ENCODE measurements at places on chromosomes 7 and 10.

DNA sequence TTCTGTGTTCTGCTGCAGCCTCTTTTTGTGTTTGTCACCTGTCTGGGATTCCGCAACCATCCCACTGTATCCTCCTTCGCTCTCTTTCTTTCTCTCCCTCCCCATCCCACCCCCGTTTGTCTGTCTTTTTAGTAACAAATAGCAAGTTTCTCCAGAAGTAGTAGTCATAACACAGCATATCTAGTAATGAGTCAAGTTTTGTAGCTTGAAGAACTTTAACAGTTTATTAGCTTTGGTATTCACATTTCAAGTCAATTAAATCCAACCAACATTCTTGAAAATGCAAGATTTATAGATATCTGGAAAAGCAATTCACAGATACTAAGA, 154.1 kb upstream of the MTPN start:
- no peak for DNase-seq

GRCh38 chr10:91312382-91312733, 91.9 kb downstream of the PCGF5 start:
- no peak for DNase-seq

- DNase-seq = no peak
These were observed 622.1 kb downstream of the ARL4A start for GRCh38 chr7:13309535-13309934.

DNA sequence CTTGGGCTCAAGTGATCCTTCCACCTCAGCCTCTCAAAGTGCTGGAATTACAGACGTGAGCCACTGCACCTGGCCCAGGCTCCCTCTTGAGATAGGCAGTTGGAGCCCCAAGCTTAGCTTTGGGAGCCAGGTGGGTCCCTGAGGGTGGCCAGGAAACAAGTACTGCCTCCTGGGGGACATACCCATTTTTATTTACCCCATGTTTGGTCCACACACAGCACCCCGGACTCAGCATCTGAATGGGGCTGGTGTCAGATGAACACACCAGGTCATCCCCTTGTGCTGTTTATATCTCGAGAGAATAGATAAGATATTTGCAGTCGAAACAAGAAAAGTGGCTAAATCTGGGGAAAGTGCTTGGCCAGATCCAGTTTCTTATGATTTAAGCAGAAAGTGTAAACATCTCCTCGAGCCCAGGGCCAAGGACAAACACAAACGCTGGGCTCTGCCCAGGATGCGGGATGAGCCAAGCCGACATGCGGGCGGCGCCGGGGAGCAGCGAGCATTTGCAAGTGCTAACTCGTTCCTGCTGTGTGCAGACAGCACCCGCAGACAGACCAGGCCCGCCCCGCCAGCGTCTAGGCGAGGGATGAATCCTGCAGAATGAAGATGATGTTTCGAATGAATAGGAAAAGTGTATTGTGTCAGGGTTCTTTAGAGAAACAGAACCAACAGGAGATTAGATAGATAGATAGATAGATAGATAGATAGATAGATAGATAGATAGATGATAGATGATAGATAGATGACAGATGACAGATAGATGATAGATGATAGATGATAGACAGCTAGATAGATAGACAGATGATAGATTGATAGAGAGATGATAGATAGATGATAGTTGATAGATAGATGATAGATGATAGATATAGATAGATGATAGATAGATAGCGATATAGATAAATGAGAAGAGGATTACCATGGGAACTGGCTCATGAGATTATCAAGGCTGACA, 44.4 kb upstream of the OCM2 start:
- no peak for DNase-seq

DNA sequence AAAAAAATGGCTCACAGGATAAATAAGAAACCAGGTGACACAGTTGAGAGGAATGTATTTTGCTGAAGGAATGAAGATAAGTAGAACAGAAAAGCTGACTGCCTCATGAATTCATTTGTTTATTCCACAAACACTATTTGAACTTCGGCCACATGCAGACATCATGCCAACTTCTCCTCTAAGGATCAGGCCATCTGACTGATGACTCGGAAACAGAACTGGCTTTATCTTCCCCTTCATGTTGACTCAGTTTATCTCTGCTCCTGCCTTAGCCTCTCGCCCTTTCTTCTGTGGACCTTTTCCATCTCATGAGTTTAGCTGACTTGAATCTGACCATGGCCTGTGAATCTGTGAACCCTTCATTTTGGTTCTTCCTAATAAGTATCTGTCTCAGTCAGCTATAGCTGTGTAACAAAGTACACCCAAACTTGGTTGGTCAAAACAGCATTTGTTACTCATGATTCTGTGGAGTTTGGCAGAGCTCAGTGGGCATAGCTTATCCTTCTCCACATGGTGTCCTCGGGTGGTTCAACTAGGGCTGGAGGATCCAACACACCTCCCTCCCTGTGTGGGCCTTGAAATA, 44.0 kb upstream of the GRID1 start:
- DNase-seq = no peak

DNA sequence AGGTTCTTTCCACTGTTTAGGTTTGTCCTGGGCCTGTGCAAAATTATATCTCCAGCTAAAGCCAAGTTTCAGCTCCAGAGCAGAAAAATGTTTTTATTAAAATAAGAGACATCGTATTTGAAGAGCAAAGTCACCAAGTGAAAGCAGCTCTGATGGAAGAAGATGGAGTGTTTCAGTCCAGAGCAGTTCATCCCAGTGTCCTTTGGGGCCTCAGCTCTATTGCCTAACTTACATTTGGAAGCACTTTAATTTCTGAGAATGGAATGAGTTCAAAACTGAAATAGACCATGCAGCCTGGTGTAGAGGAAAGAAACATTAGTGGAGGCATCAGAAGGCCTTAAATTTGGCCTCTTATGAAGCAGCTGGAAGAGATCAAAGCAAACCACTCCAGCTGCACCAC, 545.2 kb downstream of the SORCS1 start:
- DNase-seq = no peak

DNA sequence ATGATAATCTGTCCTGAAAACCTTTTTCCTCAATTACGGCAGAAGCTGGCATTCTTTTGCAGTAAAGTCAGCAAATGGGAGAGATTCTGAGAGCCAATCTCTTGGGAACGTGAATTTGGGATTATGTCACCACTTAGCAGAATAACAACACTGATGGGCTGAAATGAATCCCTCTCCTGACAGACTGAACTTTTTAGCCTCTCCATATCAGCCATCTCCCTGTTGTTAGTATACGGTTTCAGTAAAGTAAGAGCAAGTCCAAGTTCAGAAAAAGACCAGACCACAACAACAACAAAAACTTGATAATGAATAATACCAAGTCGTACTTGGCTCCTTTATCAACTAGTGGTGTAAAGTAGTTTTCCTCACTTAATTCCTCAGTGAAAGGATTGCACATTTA, 1048.8 kb downstream of the GATA3 start:
- no peak for DNase-seq
